ENCODE measurements at places on chromosomes 4 and X.

GRCh38 chr4:86972997-86973396 is 38.2 kb downstream of the AFF1 start:
- peak overlapping the region; percentile 26 for H3K27ac ChIP-seq
- H3K4me1 ChIP-seq = peaks cover 13% of the 10 kb centered on the region
- peak; percentile 16 for DNase-seq
- H3K36me3 ChIP-seq = no peaks in the 10 kb centered on the region
- no peaks in the 10 kb centered on the region for H3K27me3 ChIP-seq
- no peak overlapping the region for H3K4me3 ChIP-seq

- no peak overlapping the region for H3K4me3 ChIP-seq
- no peaks in the 10 kb centered on the region for H3K27me3 ChIP-seq
- no peak overlapping the region for H3K27ac ChIP-seq
- H3K36me3 ChIP-seq = no peaks in the 10 kb centered on the region
- no peaks in the 10 kb centered on the region for H3K4me1 ChIP-seq
Measured at GRCh38 chrX:63349307-63349706, 1.8 kb downstream of the SPIN4 start.

DNA sequence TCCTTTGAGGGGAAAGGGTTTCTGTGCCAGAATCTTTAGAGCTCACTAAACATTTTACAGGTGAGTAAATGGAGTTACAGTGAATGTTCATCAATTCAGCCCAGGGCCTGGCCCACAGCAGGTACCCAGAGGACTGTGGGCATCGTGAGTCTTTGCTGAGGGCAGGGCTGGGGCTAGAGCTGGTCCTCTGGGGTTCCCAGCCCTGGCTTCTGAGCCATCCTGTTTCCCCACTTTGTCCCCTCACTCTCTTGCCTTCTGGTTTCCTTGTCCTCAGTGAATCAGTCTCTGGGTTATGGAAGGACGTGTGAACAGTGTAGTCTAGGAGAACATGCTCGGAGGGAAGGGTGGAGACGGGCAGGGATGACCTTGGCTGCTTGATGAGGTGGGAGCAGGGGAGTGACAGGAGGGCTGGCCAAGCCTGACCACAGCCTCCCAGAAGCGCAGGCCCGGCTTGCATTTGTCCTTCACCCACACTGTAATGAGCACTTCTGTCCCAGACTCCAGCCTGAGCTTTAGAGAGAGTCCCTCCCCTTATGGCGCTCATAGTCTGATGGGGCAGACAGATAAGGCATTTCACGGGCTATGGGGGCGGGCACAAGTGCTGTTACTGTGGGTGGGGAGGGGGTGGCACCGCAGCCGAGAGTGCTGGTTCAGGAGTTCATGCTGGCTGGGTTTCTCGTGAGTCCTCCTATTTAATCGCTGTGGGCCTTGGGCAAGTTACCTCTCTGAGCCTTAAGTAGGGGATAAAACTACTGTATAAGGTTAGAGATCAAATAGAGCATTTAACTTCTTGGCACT is 17.3 kb downstream of the TBC1D14 start:
- peak; percentile 50 for DNase-seq

GRCh38 chr4:147749811-147750321 is 18.0 kb downstream of the ARHGAP10 start:
- no peak for DNase-seq
- H3K4me3 ChIP-seq = no peak overlapping the region
- H3K4me1 ChIP-seq = peaks cover 54% of the 10 kb centered on the region
- no peaks in the 10 kb centered on the region for H3K27me3 ChIP-seq
- H3K27ac ChIP-seq = peak overlapping the region; percentile 57

GRCh38 chrX:51420610-51421009 is 75.8 kb downstream of the NUDT11 start:
- no peak overlapping the region for H3K4me3 ChIP-seq
- no peak overlapping the region for H3K27ac ChIP-seq
- no peaks in the 10 kb centered on the region for H3K36me3 ChIP-seq
- no peaks in the 10 kb centered on the region for H3K27me3 ChIP-seq
- H3K4me1 ChIP-seq = no peaks in the 10 kb centered on the region

DNA sequence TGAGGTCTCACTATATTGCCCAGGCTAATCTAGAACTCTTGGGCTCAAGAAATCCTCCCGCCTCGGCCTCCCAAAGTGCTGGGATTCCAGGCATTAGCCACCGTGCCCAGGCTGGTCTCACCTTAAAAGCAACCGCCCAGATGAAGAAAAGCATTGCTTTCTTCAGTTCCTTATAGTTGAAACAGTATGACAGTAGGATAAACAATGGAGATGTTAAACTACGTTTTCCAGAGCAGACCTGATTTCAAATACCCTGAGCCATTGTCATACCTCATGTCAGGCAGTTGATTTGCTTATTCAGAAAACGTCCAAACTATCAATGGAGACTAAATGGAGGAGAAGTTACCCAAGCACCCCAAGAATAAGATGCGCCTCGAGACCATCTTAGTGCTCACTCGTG is 26.3 kb upstream of the TMEM131L start:
- H3K27ac ChIP-seq = no peak overlapping the region
- DNase-seq = no peak
- no peak overlapping the region for H3K4me3 ChIP-seq

DNA sequence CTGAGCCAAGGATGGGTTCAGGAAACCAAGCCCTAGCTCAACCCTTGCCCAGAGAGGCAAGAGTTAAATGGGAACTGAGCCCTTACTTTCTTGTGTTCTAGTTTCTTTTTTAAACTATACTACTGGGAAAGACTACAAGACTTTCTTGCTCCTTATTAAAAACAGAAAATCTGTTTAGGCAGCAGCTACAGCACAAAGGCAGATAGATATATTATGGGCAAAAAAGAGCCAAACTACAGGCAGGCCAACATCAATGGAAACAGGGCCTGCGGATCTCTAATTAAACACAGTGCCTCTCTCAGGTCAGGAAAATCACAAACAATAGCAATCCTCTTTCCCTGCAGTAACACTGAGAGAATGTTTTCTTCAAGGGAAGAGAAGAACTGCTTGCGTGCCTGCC is 226.0 kb downstream of the LDB2 start:
- H3K36me3 ChIP-seq = no peaks in the 10 kb centered on the region
- no peaks in the 10 kb centered on the region for H3K27me3 ChIP-seq
- H3K4me1 ChIP-seq = peaks cover 57% of the 10 kb centered on the region
- H3K4me3 ChIP-seq = no peak overlapping the region
- no peak for DNase-seq

DNA sequence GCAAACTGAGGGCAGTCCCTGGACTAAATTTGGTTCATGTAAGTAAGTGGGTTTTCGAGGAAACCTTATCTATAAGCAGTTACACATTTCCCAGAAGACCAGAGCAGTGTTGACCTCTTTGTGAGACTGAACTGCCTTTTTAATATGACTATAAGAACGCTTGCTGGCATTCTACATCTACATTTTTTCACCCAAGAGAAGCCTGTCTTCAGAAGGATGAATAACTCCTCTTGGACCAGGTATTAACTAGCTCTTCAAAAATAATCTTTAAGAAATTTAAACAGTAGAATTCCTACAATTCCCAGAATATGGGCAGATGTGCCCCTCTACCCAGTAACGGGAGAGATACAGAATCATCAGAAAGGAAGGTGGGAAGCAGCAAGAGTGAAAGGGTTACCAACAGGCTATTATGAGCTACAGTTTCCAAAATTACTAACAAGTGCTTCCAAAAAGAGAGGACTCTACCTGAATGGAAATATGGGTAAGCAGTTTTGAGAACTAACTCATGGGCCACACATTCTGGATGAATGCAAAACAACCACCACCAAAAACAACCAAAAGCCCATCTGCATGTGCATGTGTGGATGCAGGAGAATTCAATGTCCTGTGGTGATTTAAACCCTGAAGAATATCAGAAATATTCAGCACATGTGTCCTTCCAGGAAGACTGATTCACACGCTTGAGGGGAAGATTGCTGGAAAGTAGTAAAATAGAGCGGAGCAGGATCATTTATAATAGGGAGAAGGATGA is 17.4 kb downstream of the BBS12 start:
- DNase-seq = no peak
- no peaks in the 10 kb centered on the region for H3K4me1 ChIP-seq
- H3K36me3 ChIP-seq = no peaks in the 10 kb centered on the region

DNA sequence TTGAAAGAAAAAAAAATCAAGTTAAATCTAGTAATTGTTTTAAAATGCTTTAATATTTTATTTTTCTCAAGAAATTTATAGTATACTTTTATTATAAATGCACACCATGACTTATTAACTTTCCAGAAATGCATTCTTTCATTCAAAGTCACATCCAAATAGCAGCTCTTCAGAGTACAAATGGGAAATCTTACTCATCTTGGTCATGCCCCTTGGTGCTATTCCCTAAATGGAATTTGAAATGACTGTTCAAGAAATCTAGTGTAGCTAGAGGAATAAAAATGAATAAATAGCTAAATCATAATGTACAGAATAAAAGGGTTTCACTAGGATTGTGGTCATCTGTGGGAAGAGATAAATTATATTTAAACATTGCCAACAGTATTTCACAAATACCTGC is 1139.7 kb downstream of the PCDH18 start:
- no peak overlapping the region for H3K4me3 ChIP-seq
- no peaks in the 10 kb centered on the region for H3K4me1 ChIP-seq

DNA sequence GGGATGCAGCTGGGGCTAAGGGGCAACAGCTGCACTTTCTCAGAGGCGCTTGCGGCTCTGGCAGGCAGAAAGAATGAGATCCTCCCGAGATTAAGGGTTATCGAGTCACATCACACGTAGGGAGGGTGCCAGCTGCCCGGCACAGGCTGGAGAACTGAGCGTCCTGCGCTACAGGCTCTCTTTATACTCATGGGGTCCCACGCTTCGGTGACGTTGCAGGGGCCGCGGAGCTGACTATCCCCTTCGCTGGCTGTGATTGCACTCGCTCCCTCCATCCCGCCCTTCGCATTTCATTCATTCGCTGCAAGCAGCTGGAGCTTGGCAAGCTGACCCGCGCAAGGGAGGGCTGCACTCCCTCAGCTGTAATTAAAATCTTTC is at the start of gene TACR3:
Gene TACR3 (minus strand): TSS at position 156 of the 378 bp plus-strand sequence. CDS start 310 bp downstream, outside the sequence.
- no peaks in the 10 kb centered on the region for H3K4me1 ChIP-seq
- no peak for DNase-seq
- no peak within 1 kb of the TSS for H3K27ac ChIP-seq
- H3K36me3 ChIP-seq = no peaks in the 10 kb centered on the region

DNA sequence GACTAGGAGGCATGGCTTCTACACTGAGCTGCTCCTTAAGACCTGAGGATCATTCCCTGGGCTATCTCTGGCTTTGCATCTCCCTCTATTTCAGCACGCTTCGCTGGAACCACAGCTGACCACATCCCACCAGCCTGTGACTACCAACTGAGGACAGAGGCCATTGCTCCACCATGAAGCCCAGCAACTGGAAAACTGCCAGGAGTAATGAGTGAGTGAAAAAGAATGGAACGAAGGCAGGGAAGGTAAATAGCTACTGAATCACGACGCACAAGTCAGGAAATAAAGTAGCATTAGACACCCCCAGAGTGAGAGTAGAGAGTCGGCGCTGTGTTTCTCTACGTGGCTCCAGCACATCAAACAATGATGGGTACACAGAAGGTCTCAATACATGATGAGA is 314.7 kb downstream of the LDB2 start:
- no peak for DNase-seq
- H3K36me3 ChIP-seq = peaks cover 77% of the 10 kb centered on the region
- peaks cover 7% of the 10 kb centered on the region for H3K4me1 ChIP-seq

- H3K4me1 ChIP-seq = no peaks in the 10 kb centered on the region
- H3K36me3 ChIP-seq = no peaks in the 10 kb centered on the region
- H3K27ac ChIP-seq = no peak overlapping the region
- DNase-seq = no peak
- H3K4me3 ChIP-seq = no peak overlapping the region
- no peaks in the 10 kb centered on the region for H3K27me3 ChIP-seq
Measured at GRCh38 chrX:6407542-6407941, 127.4 kb downstream of the VCX3A start.

All from heart right ventricle (tissue), 16 donors.